NCI-H2081 treated with DMSO at 0.1 percent for 48 hours (cell line): ENCODE measurements at places on chromosomes 7 and 10.

GRCh38 chr7:92095380-92095779, 38.9 kb downstream of the CYP51A1 start:
- DNase-seq = no peak

GRCh38 chr10:25082276-25083204, 66.1 kb downstream of the THNSL1 start:
- no peak for DNase-seq

DNA sequence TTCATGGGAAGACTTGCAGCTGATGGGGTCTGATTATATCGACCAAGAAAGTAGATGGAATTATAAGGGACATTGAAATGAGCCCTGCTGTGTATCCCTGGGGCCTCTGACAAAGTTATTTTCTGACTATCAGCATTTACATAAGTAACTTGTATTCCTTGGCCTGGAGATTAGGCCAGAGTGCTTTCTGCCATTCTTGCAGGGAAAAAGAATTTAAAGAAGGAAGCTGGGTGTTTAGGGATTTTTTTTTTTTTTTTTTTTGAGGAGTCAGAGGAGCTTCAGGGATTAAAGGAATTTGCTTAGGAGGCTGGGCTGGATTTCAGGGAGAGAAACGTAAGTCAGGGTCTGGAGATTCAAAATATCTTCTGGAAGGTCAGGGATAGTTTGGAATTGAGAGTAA, 4.6 kb downstream of the SPAM1 start:
- DNase-seq = no peak

GRCh38 chr7:92815412-92815811, 21.0 kb downstream of the CDK6 start:
- DNase-seq = no peak

DNA sequence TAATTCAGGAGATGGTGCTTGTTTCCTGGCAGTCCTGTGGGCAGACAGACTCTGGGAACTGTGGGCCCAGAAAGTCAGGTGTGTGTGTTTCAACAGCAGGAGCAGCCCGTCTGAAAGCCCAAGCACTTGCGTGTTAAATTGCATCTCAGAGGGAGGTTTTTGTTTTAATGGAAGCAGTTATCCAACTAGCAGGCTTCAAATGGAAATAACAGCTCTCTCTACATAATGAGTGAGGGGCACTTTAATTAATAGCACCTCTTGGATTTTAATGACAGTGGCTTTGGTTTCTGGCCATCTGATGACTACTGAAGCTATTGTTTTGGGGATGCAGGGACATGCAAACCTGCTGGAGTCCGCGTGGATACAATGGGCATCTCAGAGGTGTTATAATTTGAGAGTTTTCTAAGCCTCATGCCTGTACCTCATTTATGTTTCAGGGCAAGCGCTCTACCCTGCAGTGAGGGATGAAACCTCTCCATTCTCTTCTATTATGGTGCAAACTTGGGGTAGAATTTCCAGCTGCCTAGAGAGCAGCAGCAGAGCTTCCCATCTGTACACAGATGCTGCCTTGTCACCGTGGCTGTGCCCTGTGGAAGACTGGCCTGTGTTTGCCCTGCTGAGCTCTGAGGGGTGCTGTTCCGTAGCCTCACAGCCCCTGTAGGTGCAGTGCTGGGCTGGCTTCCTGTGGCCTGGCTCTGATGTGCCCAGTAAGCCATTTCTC, 206.6 kb upstream of the GPR26 start:
- no peak for DNase-seq

DNA sequence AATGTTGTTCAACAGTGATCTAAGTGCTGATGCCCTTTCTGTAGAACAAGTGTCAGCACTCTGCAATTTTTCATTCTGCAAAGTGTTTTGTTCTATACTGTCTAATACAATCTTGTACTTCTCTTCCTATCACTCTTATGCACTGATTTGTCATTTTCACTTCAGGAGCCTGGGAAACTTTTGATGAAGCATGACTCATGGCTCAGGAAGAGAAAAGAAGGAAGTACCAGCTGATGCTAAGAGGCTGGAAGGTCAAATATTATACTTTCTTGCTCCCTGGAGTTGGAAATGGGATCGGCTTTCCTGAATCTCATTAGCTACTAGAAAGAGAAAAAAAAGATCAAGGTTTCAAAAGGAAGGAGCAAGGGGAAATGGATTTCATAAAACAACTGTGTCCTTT, 45.8 kb downstream of the DGKI start:
- DNase-seq = no peak

- DNase-seq = no peak
Measured at GRCh38 chr10:20648263-20648874, 248.7 kb downstream of the NEBL start.

GRCh38 chr7:114653364-114654088, 238.9 kb downstream of the FOXP2 start:
- DNase-seq = no peak

- DNase-seq = no peak
Measured at GRCh38 chr10:75605096-75605495, 173.7 kb downstream of the LRMDA start.

DNA sequence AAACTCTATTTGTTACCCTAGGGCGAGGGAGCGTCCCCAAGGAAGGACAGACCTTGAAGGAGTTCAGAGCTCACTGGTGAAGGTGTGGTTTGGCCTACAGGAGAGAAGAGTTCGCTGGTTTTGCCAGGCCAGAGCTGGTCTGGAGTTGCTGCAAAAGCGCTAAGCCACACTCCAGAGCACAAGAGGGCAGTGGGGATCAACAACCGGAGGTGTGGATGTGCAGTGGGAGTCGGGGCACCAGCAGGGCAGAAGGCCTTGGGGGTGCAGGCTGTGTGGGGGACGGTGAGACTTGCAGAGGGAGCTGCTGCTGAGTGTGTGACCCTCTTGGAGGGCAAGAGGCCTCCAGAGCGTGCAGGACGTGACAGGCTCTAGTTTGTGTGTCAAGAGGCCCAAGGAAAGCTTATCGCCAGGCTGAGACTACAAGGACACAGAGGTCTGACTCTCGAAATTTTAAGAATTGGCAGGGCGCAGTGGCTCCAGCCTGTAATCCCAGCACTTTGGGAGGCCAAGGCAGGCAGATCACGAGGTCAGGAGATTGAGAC, 14.3 kb upstream of the CUL1 start:
- no peak for DNase-seq

DNA sequence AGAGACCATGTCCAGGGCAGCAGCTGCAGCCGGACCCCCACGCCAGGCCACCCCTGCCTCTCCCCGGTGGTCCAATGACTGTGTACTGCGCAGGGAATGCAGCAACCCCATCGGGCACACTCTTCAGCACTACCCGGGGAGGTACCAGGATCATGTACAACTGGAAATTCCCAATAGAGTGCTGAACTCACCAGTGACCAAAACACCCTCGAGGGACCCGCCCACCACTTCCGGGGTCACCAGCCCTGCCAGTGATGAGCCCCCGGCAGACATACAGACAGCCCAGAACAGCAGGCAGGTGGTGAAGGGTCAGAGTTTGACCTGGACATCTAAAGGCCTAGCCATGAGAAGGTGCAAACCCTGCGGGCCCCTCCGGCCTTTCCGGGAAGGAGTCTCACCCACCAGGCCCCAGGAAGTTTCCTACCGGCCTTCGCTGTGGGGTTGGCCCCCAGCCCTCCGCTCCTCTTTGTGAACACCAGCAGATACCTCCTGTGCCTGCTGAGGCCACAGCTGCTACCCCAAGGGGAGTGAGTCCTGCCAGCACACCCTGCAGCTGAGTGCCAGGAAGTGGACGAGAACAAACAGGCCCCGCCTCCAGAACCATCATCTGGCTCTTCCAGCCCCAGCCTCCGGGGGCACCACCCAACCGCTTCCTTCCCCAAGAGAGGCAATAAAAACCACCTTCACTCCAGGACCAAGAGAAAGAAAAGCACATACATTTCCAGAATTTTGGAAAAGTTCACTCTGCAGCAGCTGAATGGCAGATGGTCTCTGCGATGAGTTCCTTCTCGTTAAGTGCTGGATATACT, 5.0 kb upstream of the ANKRD61 start:
- peak; percentile 72 for DNase-seq

- peak; percentile 85 for DNase-seq
Measured at GRCh38 chr7:19121977-19122588, 4.6 kb upstream of the TWIST1 start.

- no peak for DNase-seq
Measured at GRCh38 chr7:108330227-108330626, 126.0 kb downstream of the NRCAM start.

DNA sequence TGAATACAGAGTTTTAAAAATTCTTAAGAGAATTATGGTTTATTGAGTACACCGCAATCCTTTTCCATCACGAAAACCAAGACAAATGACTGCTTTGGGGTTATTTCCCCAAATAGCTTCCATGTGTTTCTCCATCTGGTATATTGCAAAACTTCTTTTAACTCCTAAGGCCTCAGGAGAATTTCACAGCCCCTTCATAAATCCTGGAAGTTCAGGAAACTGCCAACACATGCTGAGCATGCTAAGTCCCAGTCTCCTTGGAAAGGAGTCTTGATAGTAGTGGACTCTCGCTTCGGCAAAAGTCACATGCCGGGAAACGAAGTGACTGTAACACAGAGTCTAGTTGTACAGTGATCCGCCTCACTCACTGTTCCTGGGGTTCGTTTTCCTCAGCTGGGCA, 88.1 kb upstream of the RSU1 start:
- no peak for DNase-seq
